ENCODE measurements at places on chromosomes 16 and 17.
A peak's percentile ranks its signal among the peaks of the same experiment; 100 is the strongest.

DNA sequence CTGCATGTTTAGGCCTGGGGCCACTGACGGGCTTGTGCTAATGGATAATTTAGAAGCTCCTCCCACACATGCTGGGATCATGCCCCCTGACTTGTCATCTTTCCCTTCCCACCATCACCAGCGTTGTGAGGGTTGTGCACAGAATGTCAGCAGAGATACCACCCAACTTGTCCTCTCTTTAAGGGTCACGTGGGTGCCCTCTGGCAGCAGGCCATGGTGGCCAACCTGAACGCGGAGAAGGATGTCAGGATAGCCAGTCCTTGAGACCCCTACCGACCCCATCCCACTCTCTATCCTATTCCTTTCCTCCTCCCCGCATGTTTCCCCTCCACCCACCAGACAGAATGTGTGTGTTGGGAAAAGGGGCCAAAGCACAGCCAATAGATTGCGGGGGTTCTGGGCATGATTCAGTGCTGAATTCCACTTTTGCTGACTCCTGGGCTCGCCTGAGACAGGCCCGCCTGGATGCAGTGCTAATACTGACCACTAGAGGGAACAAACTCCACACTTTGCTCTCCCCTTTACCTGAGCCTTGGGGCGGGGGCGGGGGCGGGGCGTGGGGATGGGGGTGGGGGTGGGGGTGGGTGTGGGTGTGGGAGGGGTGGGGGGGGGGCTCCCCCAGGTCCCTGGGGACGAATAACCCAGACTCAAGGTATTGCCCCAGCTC, at the start of gene GH2:
Gene GH2, minus strand, starts transcription at position 10 of the 667 bp plus-strand sequence. CDS start 143 bp downstream, outside the sequence.
- DNase-seq = peak; percentile 37

- DNase-seq = no peak
These were observed 11.2 kb upstream of the EEF2K start for GRCh38 chr16:22194707-22195444.

DNA sequence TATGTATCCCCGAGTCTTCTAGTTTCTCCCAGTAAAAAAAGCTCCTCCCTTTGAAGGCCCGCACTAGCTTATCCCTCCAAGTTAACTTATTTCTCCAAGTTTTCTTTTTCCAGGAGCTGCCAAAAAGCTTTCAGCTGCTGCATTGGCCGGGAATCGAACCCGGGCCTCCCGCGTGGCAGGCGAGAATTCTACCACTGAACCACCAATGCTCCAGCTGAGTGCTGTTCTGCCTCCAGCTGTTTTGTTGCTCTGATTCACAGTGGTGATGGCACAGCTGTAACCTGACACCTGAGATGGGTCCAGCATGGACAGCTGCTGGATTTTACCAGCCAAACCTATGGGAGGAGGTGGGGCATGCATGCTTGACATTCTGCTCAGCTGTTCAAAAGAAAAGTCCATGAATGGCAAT, 22.1 kb downstream of the VAC14 start:
- no peak for DNase-seq

- DNase-seq = no peak
These were observed 20.4 kb downstream of the TK2 start for GRCh38 chr16:66529475-66529874.
